Omental fat pad (tissue), 4 donors: ENCODE measurements at places on chromosomes 7 and 10.

GRCh38 chr7:68789597-68789996 is 808.7 kb upstream of the AUTS2 start:
- no peak for DNase-seq

DNA sequence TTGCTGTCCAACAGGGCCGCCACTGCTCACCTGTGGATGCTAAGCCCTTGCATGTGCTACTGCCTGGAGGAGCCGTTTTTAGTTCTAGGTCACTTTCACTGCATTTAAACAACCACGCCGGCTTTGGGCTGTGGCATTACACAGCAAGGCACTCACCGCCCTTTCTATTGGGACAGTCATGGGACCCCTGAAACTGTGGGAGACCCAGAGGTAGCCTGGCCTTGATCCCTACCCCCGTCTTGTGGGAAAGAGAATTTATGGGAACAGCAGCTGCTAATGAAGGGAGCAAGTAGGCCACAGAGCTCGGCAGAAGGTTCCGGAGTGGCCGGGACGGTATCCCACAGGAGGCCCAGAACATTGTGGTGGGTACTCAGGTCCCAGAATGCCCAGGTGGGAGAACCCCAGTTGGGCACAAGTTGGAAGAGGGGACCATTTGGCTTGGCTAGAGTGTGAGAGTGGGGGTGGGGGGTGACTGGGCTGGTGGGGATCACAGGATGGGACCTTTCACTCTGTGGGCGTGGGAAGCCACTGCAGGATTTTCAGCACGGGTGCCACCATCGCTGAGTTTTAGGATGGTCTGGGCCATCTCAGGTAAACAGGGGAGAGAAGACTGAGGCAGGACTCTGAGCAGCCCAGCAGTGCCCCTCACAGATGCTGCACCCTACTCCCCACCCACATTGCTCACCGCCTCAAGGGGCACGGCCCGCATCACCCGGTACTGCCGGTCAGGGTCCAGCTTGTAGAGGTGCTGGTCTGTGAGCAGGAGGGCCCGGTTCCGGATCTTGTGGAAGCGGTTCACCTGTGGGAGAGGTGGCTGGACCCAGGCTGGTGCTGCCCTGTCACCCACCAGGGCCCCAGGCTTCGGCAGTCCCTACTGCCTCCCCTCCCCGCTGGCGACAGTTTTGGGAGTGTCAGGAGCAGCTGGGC is 15.2 kb downstream of the MYO1G start:
- DNase-seq, result no peak

DNA sequence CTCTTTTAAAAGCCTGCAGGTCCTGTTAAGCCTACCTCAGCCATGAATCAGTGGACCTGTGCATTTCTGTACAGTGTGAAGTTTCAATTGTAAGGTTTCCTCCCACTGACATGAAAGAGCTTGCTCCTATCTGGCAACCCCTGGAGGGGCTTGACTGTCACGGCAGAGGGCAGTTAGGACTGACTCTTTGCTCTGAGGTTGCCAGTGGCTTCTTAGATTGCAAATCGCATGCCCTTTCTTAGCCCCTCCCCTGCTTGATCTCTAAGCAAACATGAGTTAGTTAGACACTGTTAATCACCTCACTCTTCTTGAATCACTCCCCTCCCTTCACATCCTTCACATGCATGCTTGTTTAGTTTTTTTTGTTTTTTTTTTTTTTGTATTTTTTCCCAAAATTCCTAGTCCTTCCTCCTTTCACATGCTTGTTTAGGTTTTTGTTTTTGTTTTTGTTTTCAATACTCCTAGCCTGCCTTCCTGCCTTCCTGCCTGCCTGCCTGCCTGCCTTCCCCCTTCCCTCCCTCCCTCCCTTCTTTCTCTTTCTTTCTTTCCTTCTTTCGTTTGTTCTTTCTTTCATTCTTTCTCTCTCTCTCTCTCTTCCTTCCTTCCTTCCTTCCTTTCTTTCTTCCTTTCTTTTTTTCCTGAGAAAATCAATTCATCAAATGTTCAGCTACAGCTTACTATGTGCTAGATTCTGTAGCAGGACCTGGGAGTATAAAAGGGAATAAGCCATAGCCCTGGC is 6.0 kb upstream of the HIPK2 start:
- DNase-seq, result no peak

DNA sequence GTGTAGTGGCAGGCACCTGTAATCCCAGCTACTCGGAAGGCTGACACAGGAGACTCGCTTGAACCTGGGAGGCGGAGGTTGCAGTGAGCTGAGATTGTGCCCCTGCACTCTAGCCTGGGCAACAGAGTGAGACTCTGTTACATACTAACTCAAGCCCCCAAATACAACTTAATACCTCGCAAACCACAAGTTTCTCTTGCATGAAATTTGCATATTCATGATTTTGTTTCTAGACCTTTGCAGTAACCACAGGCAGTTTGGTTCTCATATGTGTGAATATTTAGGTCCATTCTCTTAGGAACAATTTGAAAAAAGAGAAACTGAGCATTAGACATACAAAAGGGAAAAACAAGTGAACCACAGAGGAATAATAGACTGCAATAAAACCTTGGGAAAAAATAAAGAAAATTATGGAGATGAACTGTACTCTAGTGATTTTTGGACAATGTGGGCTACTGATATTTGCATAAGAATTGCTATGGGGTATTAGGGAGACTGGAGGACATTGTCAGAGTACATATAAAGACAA is 77.0 kb downstream of the ZNF277 start:
- DNase-seq, result no peak

GRCh38 chr10:46014683-46015405 is 15.6 kb downstream of the NCOA4 start:
- DNase-seq, result no peak

GRCh38 chr7:7978860-7979259 is 10.3 kb downstream of the GLCCI1 start:
- DNase-seq, result no peak

DNA sequence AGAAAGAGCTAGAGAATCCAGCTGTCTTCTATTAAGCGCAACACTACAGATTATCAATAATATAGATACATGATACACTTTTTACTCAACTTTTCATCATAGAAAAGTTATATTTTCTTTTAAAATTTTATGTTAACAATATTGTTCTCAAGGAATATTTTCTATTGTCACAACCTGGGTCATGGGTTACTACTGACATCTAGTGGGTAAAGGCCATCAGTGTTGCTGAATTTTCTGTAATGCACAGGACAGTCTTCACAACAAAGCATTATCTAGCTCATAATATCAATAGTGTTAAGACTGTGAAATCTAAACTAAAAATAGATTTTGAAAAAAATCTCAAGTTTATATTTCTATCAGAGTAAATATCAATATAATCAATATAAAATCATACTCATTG is 209.8 kb downstream of the ZNF33B start:
- DNase-seq, result no peak

DNA sequence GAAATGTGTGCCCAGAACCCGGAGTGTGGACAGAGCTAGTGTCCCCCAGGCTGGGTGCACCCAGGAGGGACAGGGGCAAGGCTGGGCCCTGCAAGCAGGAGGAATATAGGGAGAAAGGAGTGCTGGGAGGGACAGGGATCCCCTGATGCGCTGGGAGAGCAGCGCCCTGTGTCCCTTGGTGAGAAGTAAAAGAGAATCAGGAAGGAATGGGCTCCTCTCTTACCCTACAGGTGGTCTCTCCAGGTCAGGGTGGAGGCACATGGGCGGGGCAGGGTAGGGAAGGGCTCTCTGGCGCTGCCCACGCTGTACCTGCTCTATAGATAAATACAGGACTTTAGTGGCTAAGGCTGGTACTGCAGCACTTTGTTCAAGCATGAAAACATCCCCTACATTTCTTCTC is 753.8 kb downstream of the GRID1 start:
- no peak for DNase-seq

- DNase-seq, result no peak
Observed at GRCh38 chr7:115124409-115124939, 202.6 kb downstream of the MDFIC start.

DNA sequence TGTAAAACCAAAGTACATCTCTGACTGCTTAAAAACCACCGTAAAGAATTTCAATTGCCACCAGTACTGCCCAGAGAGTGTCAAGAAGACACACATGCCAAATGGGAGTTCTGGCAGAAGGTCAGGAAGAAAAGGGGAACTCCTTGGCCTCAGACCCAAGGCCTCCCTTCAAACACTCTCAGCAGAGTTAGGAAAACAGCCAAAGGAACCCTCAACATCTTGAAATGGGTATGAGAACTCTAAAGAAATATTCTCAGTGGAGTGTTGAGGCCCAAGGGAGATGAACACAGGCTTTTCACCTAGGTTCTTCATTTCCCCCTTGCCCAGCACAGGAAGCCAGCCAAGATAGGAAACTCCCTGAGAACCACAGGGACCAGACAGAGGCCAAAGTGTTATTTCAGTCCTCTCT is 96.1 kb upstream of the ASAH2 start:
- no peak for DNase-seq

DNA sequence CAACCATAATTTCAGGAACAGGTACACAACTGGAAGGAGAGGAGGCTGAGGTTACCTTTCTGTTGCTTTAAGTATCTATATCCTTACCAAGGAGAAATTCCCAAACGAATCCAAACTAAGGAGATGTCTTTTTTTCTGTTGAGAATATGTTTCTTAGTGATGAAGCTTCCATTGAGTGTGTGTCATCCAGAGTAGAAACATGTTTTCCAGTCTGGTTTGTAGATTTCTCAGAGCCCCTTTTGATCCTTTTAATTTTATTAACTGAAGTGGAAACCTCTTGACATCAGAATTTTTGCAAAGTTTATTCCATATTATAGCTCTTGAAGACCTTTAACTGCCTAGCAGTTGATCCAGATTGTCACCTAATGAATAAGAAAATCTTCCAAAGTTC is 207.1 kb upstream of the FERD3L start:
- DNase-seq, result no peak

- no peak for DNase-seq
Observed at GRCh38 chr10:47285381-47286115, 14.4 kb upstream of the GDF10 start.

DNA sequence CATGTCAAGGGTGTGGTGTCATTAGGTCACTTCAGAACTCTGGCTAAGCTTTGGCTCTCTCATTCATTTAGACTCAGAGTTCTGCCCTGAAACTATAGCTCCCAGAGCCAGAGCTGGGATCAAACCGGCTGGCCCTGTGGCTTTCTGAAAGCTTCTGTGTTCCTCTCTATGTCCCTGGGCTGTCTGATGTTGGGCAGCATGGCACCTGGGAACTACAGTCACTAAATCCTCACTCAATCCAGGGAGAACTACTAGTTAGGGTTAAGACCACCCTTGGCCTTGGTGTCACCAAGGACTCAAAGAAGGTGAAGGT is 13.2 kb downstream of the ATG9B start:
- no peak for DNase-seq

DNA sequence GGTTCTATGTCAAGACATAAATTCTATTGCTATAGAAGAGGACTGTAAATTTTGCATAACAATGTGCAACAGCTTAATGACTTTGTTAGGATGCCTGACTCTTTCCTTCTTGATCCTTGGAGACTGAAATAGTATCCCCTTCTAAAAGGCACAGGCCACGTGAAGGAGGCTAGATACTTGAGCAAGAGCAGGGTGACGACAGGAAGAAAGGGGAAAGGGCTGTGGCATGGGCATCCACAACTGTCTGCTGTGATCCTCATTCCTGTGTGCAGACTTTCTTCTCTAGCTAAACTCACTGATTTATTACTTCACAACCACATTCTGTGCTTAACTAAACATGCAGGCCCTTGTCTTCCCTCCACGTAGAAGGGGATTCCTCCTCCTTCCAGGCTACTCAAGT is 1111.8 kb upstream of the C7orf33 start:
- DNase-seq, result no peak

DNA sequence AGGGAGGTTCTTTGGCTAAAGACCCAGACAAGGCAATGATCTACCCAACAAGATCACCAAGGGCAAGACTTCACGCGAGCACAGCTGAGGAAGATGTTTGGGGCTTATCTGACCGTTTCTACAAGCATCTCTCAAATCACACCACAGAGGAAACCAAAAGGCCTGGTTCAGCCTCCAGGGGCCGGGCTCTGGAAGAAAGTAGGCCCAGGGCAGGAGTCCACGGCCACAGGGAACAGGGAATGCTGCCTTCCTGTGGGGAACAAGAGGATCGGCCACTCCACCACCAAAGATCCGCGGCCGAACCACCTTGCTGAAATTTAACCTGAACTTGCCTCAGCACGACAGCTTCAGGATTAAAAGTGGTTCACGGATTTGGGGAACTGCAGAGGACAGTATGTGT is 332.5 kb downstream of the PTPRN2 start:
- DNase-seq, result no peak

- DNase-seq, result no peak
Observed at GRCh38 chr7:18194616-18195015, 167.0 kb upstream of the PRPS1L1 start.

DNA sequence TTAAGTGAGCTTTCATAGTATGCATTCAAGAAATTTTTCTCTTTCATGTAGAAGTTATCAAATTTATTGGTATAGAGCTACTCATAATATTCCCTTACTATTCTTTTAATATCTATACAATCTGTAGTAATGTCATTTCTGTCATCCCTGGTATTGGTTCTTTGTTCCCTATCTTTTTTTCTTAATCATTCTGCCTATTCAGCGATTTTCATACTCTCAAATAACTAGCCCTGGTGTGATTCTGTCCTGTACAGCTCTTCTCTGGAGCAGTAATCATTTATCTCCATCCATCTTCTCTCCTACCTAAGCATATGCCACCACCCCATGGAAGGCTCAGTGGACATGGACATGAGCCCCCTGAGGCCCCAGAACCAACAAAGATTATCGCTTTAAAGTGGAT is 213.2 kb upstream of the NEBL start:
- DNase-seq, result no peak

GRCh38 chr7:95041031-95041430 is 133.6 kb downstream of the PPP1R9A start:
- DNase-seq, result no peak

DNA sequence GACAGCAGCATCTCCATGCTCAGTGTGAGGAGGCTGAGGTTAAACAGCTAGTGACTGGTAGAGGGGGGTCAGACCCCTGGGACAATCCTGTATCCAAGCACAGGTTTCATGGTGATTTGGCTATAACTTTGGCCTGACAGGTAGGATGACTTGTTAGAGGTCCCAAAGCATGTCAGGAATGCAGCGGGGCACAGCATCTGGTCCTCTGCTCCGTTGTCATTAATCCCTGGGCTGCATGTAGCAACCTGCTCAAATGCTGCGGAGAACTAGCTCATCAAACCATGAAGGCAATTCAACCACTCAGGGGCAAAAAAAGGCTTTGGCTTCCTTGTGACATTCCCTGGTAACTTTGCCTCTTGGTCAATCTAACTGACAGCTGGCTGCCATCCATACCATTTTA is 26.8 kb downstream of the WNT2 start:
- DNase-seq, result no peak

GRCh38 chr7:30920021-30920583 is 8.4 kb downstream of the AQP1 start:
- no peak for DNase-seq
